ENCODE measurements at places on chromosomes 12 and 14.

DNA sequence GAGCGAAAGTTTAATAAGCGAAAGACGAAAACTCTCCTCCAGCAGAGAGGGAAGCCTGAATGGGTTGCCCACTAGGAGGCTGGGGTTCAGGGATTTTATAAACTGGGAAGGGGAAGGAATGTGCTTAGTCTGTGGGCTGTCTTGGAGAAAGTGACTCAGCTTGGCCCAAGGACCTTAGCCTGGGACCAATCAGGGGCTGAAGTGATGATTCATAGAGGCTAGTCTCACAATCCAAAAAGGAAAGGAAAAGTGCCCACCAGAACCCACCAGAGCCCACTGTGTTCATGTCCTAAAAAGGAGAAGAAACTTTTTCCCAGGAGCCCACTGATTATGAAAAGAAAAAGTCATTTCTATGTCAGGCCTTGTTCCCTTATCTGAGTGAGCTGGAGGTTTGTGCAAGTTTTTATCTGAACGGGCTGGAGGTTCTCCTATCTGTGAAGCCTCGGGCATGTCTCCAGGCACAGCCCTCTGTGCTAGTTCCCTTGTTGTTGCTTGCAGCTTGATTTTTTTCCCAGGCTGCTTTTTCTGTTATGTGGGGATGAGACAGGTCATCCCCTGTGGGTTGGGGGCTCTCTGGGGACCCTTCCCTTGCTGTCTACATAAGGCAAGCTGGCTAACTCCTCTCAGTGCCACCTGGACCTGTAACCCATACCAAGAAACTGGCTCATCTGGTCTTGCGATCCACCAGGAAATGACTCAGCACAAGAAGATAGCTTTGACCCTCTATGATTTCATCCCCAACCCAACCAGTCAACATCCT, 8.3 kb upstream of the GOLGA5 start:
- no peak for DNase-seq

GRCh38 chr14:80653956-80654355, 287.6 kb downstream of the CEP128 start:
- no peak for DNase-seq

DNA sequence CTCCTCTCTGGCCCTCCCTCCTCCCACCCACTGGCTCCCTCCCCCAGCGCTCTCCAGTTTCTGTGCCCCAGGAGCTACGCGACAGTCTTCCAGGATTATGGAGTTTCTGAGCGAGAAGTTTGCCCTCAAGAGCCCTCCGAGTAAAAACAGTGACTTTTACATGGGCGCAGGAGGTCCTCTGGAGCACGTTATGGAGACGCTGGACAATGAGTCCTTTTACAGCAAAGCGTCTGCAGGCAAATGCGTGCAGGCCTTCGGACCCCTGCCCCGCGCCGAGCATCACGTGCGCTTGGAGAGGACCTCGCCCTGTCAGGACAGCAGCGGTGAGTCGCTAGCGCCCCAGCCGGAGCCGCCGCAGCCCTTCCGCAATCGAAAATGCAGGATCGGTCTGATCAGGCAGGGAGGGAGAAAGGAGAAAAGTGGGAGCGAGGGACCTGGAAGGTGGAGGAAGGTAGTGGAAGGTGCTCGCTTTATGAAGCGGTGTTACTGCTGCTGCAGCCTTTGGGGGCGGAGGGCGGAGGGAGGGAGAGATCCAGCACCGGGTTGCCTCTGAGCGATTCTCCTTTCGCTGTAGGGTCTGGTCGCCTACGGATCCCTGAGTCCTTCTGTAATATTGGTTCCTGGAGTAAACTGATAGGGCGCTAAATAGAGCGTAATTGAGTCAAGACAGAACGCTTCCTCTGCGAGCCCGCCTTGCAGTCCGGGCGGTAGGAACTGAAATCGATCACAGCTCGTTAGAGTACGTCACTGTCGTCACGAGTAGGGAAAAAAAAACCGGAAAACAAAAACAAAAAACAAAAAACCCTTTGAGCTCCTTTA, at the start of gene ALX1:
Gene ALX1, plus strand, starts transcription at position 56 of the 819 bp plus-strand sequence. Its CDS starts 42 bp downstream, at position 98.
- no peak for DNase-seq

DNA sequence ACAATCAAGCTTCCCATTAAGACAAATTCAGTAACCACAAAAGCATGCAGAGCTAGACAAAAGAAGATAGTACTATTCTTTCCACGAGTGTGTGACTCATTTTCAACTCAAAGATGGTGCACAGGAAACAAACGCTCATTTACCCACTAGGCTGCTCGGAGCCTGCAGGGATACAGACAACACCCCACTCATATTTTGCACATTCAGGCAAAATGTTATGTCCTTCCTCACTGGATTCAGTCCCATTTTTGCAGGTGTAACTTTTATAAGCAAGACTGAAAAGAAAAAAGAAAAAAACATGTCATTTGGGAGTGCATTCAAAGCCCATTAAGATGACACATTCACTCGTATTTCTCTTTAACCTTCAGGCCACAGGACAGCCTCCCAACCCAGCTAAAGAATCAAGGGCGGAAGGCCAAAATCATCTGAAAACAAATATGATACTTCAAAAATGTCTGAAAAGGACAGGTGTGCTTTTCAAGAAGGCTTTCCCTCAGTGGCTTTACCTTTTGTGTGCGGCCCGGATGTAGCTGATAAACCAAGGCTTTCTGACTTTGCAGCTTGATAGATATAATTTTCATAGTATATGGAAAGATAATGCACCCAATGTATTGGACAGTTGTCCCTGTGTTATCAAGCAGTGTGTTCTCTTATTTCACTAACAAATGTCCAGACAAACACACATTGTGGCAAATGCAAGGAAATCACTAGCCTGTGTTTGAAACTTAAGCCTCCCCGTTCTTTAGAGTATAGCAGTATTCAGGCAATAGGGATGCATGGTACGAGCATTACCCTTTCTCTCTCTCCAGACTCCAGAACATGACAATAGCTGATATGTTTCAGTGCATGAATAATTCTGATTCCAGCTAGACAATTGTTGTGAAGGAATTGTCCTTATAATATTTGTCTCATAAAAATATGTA, 147.8 kb upstream of the KRR1 start:
- DNase-seq = no peak

DNA sequence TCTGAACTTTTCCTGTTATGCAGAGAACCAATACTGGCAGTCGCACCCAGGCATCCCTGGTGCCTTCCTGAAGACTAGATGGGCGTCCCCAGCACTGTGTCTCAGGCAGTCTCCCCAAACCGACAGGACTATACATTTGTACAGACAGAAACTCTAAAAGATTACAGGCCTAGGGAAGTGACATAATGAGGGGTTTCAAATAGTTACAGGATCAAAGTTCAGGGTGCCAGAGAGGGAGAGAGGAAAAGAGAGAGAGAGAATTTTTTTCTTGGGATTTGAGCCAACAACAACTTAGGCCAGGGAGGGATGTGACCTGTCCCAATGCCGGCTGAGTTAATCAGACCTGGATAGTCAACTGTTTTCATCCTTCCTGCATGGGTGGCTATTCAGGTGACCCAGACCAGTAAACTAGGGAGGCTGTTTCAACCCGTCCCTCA, 9.3 kb upstream of the GMFB start:
- no peak for DNase-seq

GRCh38 chr12:15205341-15206010, 15.7 kb downstream of the RERG start:
- no peak for DNase-seq

DNA sequence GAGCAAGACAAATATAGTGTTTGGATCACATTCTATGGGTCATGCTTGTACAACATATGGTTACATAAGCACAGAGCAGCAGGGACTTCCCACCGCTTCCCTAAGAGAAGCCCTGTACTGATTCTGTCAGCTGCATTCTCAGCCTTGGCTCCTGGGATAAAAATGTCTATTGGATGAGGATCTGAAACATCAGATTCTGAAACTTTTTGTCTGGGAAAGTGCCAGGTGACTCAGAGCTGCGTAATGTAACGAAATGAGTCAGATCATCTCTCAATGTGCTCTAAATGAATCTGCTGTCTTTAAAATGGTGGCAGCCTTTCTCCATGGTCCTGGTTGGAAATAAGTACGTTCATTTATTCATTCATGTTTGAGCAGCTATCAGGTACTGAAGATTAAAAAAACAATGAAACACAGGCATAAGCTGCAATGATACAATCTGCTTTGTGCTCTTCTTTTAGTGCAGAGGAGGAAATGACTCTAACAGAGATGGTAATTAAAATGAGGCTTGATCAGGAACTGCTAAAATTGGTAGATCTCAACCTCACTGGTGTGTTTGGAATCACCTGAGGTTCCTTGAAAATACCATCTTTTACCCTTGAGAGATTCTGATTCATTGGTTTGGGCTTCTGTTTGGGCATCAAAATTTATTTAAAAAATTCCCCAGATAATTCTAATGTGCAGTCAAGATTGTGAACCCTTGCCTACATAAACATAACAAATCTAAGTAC, 99.1 kb upstream of the NAP1L1 start:
- DNase-seq = no peak

DNA sequence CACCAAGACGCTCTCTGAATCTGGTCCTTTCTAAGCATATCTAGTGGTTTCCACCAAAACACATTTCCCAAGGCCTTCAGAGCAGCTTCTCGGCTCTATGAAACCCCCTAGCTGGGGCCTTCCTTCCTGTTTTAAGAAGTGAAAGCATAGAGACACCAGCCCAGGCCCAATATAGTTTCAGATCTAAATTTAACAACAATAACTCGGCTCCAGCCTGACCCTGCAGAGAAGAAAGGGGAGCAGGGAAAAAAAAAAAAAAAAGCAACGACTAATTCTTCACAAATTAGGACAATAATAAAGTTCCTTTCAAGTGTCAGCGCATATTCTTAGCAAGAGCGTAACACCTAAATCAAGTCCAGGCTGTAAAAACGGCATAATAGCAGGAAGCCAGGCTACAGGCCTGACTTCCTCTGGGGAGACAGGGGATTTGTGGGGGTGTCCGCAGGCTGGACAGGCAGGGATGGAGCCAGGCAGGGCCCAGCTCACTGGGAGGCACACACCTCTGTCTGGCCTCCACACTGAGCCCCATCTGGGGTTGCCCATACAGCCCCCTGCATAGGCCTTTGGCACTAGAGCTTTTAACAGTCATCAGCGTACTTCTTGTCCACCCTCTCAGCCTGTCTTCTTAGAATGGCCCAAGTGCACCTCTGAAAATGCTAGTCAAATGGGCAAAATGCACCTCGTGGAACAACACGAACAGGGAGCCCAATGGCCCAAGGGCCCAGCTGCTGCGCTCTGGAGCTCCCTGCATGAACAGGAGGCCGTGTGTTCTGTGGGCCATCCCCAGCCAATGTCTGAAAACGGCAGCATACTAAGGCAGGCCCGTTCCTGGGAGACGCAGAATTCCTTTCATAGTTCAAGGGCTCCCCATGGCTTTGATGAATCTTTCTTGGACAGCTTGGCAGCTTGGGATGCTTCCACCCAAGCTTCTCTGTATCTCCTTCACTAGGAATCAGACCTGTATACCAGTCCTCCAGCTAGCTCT, 772.9 kb downstream of the MED13L start:
- DNase-seq = no peak

- DNase-seq = no peak
Observed at GRCh38 chr14:65373671-65374039, 38.9 kb upstream of the FUT8 start.

DNA sequence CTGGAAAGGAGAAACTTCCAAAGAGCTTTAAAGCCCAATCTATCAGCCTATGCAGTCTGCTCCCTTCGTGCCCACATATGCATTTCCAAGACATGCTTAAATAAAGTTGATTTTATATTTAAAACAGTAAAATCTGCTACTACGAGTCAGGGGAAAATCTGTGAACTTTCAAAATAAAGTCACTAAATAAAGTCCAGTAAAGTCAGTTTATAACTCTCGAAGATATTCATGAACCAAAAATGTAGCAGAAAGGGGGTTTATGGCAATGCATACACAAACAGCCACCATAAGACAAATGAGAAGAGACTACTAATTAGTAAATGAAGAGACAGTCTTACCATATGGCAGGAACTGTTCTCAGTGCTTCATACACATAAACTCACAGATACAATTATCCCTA, 19.7 kb downstream of the AREL1 start:
- DNase-seq = no peak

- DNase-seq = no peak
Observed at GRCh38 chr14:37399517-37399916, 195.5 kb downstream of the FOXA1 start.

DNA sequence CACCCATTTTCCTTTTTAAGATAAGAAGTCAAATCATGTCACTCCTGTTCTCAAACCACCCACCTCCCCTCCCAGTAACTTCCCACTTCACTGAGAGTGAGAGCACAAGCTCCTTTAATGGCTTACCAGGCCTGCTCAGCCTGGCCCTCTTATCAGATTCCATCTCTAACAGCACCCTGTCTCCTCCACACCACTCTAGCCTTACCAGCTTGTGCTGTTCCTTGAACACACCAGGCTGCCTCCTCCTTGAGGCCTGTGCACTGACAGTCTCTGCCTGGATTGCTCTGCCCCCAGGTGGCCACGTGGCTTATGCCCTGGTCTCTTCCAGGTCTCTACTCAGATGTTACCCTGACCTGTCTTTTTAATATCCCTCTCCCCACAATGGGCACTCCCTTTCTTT, 40.1 kb upstream of the EVL start:
- no peak for DNase-seq

- no peak for DNase-seq
Observed at GRCh38 chr12:53722450-53723041, 4.7 kb downstream of the CALCOCO1 start.

- no peak for DNase-seq
Observed at GRCh38 chr14:39247256-39247655, 13.5 kb downstream of the MIA2 start.

DNA sequence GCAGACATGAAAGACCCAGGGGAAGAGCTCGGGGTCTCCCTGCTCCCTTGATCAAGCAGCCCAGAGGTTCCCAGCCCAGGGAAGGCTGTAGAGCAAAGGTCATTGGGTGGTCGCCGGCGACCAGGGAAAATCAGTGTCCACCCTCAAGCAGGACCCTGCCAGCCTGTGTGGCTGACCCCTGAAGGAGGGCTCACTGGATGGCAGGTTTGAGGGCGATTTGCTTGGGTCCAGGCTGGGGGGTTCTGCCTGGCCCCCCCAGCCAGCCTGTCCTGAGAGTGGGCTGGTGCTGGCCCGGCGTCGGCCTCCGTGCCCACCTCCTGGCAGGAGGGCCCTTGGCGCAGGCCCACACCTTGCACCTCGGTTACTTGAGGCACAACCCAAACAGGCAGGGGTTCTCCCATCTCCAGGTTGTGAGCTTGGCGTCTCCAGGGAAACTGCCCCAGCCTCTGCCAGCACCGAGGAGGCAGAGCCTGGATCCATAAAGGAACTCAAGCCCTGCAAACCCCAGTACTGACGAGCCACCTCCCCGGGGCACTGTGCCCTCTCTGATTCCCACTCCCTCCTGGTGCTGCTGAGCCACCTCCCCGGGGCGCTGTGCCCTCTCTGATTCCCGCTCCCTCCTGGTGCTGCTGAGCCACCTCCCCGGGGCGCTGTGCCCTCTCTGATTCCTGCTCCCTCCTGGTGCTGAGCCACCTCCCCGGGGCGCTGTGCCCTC, 329.0 kb upstream of the SFSWAP start:
- DNase-seq = no peak

- DNase-seq = no peak
Observed at GRCh38 chr12:132083614-132083940, 60.5 kb downstream of the DDX51 start.

- DNase-seq = no peak
Observed at GRCh38 chr12:28583701-28584261, 393.5 kb downstream of the CCDC91 start.

GRCh38 chr14:76491172-76491930, 115.4 kb downstream of the ESRRB start:
- no peak for DNase-seq

Measured in NCI-H1417 treated with DMSO at 0.1 percent for 48 hours (cell line).